ENCODE measurements at places on chromosomes 2 and 18.

DNA sequence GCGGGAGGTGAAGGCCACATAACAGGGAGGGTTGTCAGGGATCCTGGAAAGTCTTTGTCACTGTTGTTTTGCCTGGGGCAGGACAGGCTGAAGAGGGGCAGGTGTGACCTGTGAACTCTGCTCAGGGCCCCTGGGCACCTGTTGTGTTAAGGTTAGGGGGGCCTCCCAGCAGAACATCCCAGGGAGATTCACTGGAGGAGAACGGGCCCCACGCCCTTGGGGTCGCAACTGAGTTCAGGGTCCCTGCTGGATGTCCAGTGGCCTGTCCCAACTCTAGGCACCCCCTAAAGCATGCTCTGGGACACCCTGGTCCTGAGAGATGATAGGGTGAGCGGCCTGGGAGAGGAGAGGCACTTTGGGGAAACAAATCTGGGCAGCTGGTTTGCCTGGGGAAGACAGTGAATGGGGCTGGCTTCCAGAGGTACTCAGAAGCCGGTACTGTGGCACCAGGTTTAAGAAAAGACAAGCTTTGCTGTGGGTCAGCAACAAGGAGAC is 22.9 kb downstream of the GPR35 start:
- no peak for DNase-seq

DNA sequence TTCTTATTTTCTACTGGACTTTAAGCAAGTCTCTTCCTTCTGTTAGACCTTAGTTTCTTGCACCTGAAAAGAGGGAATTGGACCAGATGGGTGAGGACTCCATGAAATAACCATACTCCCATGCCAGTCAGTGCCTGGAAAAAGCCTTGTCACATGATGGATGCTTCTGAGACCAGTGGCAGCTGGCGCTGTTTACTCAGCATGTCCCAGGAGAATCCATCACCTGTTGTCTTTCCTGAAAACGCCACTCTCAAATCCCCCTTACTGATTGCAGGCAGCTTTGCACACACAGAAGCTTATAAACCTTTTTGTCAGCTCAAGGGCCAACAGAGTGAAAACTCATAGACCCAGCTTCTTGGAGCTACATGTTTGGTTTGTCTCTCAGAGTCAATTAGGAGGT is 117.6 kb downstream of the POLE4 start:
- DNase-seq: no peak

DNA sequence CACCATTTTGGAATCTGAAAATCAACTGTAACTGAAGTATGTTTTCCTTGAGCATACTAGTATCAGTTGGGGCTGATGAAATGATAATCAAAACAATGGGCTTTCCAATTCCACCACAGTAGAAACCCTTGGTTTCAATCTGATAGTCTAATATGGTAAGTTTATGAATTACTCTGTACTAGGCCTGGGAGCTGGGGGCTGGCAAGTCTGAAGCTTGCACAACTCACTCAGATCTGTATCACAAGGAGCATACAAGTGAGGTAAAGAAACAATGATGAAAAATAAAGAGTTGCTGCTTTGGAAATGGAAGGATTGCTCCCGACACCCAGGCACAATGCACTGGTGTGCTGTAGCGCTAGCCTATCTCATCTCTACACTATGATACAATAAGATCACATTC is 19.4 kb downstream of the ZEB2 start:
- no peak for DNase-seq

GRCh38 chr2:30942419-30942818 is 135.2 kb upstream of the CAPN13 start:
- DNase-seq: no peak

- no peak for DNase-seq
Measured at GRCh38 chr2:69073928-69074570, 61.1 kb downstream of the ANTXR1 start.

Data from inflammatory macrophage treated with lipopolysaccharide for 1 hour (primary cell).